Activated T-helper 1 cell treated with anti-CD3 and anti-CD28 coated beads, Interleukin-12 subunit alpha, Interleukin-12 subunit beta, Interleukin-2, Interleukin-4 antibody, amounts not matched to agents 30 ng/mL and 10 ng/mL and 1 ng/mL, durations not matched to agents 14 hours and 24 hours and 36 hours (primary cell): ENCODE measurements at places on chromosomes 6 and 20. TPM values are rescaled to one million over a fixed set of nuclear protein-coding genes. Genes with fewer than 3 reads are reported as not detected.
A peak's percentile ranks its signal among the peaks of the same experiment; 100 is the strongest.

DNA sequence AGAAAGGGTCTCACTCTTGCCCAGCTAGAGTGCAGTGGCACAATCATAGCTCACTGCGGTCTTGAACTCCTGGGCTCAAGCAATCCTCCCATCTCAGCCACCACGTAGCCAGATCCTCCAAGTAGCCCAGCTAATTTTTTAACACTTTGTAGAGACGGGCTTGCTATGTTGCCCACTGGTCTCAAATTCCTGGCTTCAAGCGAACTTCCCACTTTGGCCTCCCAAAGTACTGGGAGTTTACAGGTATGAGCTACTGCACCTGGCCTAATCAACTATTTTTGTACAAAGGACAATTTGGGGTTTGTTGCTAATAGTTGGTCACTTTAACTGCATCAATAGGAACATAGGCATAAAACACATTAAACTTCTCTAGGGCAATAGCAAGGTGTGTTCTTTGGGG is 29.9 kb upstream of the SYNCRIP start:
- DNase-seq, result no peak
- H3K4me3 ChIP-seq, result no peak overlapping the region
- H3K27me3 ChIP-seq, result no peaks in the 10 kb centered on the region
- H3K27ac ChIP-seq, result no peak overlapping the region
- H3K36me3 ChIP-seq, result peaks cover 59% of the 10 kb centered on the region

Gene SLC17A1
- total RNA-seq, result not detected in 2 replicates

GRCh38 chr20:4062721-4063606 is 47.6 kb upstream of the RNF24 start:
- H3K4me1 ChIP-seq, result peaks cover 66% of the 10 kb centered on the region
- peaks cover 5% of the 10 kb centered on the region for H3K36me3 ChIP-seq
- DNase-seq, result no peak
- H3K27ac ChIP-seq, result no peak overlapping the region
- H3K4me3 ChIP-seq, result no peak overlapping the region
- peaks cover 1% of the 10 kb centered on the region for H3K27me3 ChIP-seq

Gene HSPA12B
- not detected in 2 replicates for total RNA-seq

DNA sequence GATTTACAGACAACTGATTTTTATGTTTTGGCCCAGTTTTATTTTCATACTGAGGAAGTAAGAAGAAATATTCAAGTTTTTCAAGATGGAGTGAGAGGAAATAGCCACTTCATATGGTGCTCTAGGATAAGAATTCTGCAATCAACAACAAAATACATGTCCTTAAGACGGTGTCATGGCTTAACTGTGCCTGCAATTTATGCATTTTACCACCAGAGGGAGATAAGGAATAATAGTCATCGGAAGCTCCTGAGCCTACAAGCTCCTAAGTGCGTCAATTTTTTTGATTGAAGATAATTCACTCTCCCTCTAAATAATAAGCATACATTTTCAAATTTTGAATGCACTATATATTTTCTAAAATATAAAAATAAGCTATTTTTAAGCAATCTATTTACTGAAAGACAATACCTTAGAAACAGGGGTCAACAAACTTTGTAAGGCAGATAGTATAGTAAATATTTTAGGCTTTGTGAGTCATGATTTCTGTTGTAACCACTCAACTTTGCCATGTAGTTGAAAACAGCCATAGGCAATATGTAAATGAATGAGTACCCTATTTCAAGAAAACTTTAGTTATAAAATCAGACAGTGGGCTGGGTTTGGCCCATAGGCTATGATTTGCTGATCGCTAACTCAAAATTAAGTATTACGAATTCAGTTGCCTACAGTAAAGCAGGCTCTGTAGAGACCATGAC is 230.9 kb upstream of the DTNBP1 start:
- peaks cover 5% of the 10 kb centered on the region for H3K4me1 ChIP-seq
- H3K36me3 ChIP-seq, result no peaks in the 10 kb centered on the region
- H3K27ac ChIP-seq, result no peak overlapping the region

Gene KIF13A
- total RNA-seq, result not detected in 2 replicates

GRCh38 chr6:5174756-5175549 is 85.8 kb downstream of the LYRM4 start:
- no peak for DNase-seq
- peak overlapping the region; percentile 83 for H3K27ac ChIP-seq
- H3K4me1 ChIP-seq, result peaks cover 55% of the 10 kb centered on the region
- H3K4me3 ChIP-seq, result peak overlapping the region; percentile 45
- H3K36me3 ChIP-seq, result peaks cover 8% of the 10 kb centered on the region

Gene GABRR1
- not detected in 2 replicates for total RNA-seq

DNA sequence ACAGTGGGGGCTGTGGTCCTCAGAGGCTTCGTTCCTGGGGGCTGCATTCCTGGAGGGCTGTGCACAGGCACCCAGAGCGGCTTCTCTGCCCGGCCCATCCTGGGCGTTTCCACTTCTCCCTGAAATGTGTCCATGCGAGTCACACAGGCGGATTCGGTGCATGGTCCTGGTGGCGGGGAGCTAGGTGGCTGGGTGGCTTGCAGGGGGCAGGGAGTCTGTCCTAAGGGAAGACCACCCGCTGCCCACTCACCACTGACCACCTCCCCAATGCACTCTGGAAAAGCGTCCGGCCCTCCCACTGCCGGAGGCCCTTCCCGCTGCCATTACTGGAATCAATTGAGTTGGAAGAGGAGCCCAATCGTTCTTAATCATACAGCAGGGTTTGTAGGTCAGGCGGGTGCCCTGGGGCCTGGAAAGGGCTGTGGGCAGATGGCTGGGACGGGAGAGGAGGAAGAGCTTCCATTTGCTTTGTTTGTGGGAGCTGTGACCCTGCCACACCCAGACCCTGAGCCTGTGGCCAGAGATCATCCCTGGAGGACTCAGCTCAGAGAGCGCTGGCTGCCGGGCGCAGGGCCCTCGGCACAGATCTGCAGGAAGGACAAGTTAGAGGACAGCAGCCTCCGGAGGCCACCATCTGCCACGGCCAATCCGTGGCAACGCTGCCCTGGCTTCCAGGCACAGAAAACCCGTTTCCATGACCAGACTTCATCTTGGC is 6.4 kb downstream of the CHRNA4 start:
- peaks cover 2% of the 10 kb centered on the region for H3K27me3 ChIP-seq
- no peaks in the 10 kb centered on the region for H3K36me3 ChIP-seq
- H3K27ac ChIP-seq, result no peak overlapping the region
- no peak for DNase-seq
- H3K4me3 ChIP-seq, result no peak overlapping the region
- H3K4me1 ChIP-seq, result no peaks in the 10 kb centered on the region

DNA sequence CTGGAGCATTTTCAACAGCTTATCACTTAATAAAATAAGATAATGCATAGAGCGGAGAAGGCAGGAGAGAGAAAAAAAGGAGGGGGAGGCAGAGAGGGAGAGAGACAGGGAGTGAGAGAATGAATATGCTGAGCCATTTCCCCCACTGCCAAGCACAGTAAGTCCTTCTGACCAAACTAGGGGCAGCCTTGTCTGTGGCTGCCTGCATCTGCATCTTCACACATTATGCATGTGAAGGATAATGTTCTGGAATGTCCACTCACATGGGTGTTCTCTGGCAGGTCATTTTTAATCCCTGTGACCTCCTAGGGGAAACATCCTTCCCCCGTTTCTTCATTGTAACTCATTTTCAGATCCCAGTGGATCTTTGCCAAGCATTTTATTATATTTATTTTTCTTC is 269.3 kb downstream of the FOXA2 start:
- H3K27me3 ChIP-seq, result peaks cover 4% of the 10 kb centered on the region
- no peaks in the 10 kb centered on the region for H3K36me3 ChIP-seq
- no peak for DNase-seq
- H3K27ac ChIP-seq, result no peak overlapping the region
- H3K4me1 ChIP-seq, result no peaks in the 10 kb centered on the region

DNA sequence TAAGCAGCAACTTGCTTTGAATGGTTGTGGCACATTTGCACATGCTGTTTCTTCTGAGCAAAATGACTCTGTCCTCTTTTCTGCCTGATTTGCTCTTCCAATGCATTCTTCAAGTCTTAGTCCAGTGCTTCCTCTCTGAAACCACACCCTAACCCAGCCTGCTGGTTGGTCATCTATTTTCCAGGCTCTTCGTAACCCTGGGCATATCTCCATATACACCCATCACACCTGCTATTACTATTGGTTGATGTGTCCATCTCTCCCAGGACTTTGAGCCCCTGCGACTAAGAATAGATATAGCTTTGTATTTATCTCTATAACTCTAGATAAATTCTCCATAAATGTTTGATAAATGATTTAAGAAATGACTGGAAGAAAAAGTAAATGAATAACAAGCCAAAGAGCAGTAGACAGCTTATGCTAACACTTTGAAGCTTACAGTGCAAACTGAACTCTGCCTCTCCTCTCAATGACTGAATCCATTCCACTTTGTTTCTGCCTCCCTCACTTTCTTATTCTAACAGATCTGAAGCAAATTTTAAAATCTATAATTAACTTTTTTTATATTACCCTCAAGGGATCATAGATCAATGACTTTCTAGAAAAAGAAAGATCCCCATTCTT is 59.7 kb upstream of the NT5E start:
- no peak for DNase-seq
- H3K36me3 ChIP-seq, result peaks cover 1% of the 10 kb centered on the region
- H3K27ac ChIP-seq, result no peak overlapping the region
- H3K4me3 ChIP-seq, result no peak overlapping the region
- peaks cover 5% of the 10 kb centered on the region for H3K27me3 ChIP-seq
- H3K4me1 ChIP-seq, result peaks cover 31% of the 10 kb centered on the region

Gene TEAD3
- total RNA-seq, result 1.5 and 2.0 TPM in 2 replicates

Gene FIG4
- total RNA-seq, result 7.5 and 8.1 TPM in 2 replicates

GRCh38 chr6:144899161-144899560 is 614.0 kb downstream of the UTRN start:
- no peak overlapping the region for H3K27ac ChIP-seq
- no peaks in the 10 kb centered on the region for H3K36me3 ChIP-seq
- H3K27me3 ChIP-seq, result peaks cover 11% of the 10 kb centered on the region
- H3K4me1 ChIP-seq, result no peaks in the 10 kb centered on the region
- H3K4me3 ChIP-seq, result no peak overlapping the region

Gene CST3
- 0.31 and 0.61 TPM in 2 replicates for total RNA-seq

DNA sequence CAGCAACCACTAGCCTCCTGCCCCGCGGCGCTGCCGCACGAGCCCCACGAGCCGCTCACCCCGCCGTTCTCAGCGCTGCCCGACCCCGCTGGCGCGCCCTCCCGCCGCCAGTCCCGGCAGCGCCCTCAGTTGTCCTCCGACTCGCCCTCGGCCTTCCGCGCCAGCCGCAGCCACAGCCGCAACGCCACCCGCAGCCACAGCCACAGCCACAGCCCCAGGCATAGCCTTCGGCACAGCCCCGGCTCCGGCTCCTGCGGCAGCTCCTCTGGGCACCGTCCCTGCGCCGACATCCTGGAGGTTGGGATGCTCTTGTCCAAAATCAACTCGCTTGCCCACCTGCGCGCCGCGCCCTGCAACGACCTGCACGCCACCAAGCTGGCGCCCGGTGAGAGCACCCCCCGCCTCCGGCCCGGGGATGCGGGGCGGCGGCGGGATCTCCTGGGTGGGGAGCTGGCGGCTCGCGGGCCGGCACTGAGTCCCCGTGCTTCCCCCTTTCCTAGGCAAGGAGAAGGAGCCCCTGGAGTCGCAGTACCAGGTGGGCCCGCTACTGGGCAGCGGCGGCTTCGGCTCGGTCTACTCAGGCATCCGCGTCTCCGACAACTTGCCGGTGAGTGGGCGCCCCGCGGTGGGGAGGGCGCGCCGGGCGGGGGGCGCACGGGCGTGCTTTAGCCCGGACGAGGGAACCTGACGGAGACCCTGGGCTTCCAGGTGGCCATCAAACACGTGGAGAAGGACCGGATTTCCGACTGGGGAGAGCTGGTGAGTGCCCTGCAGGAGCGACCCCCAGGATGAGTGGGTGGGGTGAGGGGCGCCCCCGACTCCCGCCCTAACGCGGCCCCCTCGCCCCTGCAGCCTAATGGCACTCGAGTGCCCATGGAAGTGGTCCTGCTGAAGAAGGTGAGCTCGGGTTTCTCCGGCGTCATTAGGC is 585 bp downstream of the PIM1 start:
- H3K27ac ChIP-seq, result peak overlapping the region; percentile 91
- peak; percentile 37 for DNase-seq
- peaks cover 51% of the 10 kb centered on the region for H3K4me1 ChIP-seq
- H3K36me3 ChIP-seq, result peaks cover 45% of the 10 kb centered on the region
- H3K27me3 ChIP-seq, result peaks cover 2% of the 10 kb centered on the region

GRCh38 chr20:59813948-59814839 is 119.2 kb downstream of the SYCP2 start:
- no peak for DNase-seq
- H3K27me3 ChIP-seq, result no peaks in the 10 kb centered on the region

GRCh38 chr6:157516319-157517026 is 135.5 kb downstream of the ZDHHC14 start:
- H3K4me1 ChIP-seq, result peaks cover 14% of the 10 kb centered on the region
- H3K4me3 ChIP-seq, result no peak overlapping the region
- H3K36me3 ChIP-seq, result no peaks in the 10 kb centered on the region
